Stimulated activated CD4-positive, alpha-beta T cell treated with anti-CD3 and anti-CD28 coated beads, Interleukin-1b, Interleukin-23, amount 100 ng/mL, for 1 hour (primary cell): ENCODE measurements at places on chromosomes 11 and 22.
A peak's percentile ranks its signal among the peaks of the same experiment; 100 is the strongest.

GRCh38 chr11:34586488-34587281, 34.2 kb upstream of the EHF start:
- DNase-seq = no peak

DNA sequence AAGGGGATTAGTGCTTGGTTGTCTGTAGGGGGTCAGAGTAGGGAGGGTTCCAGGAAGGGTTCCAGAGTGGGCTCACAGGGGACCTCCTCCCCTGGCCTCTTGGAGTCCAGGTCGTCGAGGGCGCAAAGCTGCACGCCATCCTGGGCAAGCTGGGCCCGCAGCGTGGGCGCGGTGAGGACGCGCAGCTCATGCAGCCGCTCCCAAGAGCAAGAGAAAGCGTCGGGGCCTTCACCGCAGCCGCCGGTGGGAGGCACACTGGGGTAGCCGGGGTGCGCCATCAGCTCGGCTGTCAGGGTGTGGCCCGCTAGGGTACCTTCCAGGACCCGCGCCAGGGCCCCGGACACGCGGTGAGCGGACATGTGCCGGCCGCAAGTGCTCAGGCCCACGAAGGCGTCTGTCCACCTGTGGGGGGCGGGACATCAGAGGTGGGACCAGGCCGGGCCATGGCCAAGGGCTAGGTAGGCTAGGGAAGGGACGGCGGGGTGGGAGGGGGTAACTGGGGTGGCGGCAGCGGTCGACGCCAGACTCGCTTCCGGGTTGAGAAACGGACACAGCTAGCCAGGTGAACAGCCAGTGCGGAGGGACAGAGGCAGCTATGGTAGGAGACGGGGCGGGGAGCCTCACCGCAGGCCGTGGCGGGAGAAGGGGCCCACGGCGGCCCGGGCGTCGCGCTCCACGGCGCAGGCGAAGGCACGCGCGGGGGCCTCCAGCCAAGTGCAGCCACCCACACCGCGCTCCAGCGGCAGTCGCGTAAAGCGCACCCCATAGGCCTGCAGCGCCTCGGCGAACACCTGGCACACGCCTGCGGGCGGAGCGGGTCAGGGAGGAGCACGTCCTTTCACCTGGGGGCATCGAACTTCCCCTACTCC, 1.2 kb downstream of the YDJC start:
- no peak for DNase-seq

DNA sequence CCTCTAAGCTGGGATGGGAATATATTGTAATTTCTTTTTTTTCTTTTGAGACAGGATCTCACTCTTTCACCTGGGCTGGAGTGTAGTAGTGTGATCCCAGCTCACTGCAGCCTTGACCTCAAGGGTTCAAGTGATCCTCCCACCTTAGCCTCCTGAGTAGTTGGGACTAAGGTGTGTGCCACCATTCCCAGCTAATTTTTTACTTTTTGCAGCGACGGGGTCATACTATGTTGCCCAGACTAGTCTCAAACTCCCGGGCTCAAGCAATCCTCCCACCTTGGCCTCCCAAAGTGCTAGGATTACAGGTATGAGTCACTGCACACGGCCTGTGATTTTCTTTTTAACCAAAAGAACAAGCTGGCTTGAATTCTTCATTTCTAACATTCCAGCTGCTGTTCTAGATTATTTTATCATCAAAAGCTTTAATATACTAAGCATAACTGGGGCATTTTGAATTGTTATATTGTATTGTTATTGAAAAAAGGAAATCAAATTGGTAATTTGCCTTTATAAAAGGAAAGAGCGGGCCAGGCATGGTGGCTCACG, 26.8 kb upstream of the PPP2R1B start:
- DNase-seq = no peak

DNA sequence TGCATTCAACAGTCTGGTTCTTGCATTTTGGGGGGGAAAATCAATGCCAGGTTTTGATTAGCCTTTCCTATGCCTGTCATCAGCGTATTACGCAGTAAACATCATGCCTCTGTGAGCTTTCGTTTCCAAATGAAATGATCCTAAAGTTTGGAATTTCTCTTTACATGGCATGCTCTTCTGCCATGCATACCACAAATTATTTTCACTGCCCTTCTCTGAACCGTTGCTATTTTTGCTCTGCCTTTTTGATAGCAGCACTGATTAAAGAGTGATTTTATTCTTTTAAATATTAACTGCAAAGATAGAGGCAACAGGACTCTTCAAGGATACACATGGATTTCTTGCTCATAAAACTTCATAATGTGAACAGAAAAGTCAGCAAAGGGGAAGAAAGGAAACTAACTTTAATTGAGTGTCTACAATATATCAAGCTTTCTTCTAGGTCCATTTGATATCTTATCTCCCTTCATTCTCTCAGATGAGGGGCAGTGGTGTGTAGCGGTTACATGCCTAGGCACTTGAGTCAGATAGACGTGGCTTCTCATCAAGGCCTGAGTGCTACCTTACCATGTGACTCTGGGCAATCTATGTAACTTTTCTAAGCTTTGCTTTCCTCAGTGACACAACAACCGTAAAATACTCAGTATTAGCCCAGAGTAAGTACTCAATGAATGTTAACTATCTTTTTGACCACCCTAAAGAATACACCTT, 25.0 kb upstream of the FZD4 start:
- no peak for DNase-seq

DNA sequence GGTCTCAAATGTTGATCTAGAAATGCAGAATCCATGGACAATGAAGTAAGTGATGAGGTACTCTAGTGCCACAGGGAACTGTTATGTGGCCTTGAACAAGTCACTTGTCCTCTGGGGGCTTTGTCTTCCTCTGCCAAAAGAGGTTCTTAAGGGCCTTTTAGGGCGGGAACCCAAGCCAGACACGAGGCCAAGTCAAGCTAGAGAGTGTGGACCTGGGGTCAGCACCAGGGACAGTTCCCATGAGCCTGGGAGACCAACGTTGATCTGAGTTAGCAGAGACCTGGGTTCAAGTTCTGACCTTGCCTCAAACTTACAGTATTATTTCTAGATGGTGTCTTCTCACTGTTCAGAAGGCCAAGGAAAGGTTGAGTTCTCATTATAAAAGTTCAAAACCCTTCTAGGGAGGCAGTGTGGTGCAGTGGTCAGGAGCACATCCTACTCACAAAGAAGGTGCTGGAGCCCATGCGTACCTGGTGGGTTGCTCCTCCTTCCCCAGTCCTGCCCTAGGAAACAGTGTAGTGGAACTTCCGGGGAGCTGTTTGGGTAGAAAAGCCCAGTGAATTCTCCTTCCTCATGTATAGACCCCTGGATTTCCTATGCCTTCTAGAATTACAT, 121.5 kb downstream of the CHST1 start:
- no peak for DNase-seq

GRCh38 chr11:45431046-45432018, 145.2 kb upstream of the SYT13 start:
- no peak for DNase-seq

GRCh38 chr11:131138731-131139130, 222.5 kb upstream of the SNX19 start:
- DNase-seq = no peak

GRCh38 chr11:124917115-124917637, 1.9 kb upstream of the HEPN1 start:
- no peak for DNase-seq

DNA sequence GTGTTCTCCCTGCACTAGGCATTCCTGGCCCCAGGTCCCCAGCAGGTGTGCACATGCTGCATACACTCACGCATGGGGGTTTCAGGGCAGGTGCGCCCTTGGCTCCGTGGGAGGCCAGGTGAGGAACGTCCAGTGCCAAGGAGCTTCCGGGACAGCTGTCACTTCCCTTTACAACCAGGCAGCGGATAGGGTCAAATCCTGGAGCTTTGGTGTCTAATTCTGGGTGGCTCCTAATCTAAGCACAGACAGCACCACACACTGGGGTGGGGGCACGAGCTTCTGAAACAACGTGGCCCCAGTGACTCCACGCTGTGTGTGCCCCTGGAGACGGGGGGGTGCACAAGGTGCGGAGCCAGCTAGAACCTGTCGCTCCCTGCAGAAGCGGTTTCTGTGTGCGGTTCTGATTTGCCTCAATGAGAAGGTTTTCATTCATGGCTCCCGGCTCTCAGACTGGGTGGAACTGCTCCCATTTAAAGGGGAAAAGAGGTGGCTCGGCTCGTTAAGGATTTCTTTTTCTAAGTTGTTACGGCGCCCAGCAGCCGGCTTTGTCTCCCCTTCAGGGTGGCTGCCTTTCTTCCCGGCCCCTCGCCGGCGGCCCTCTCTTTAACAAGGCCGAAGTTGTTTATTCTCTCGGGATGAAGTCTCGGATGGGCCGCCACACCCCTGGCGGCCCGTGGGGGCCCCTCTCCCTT, 5.0 kb downstream of the CCND1 start:
- no peak for DNase-seq

DNA sequence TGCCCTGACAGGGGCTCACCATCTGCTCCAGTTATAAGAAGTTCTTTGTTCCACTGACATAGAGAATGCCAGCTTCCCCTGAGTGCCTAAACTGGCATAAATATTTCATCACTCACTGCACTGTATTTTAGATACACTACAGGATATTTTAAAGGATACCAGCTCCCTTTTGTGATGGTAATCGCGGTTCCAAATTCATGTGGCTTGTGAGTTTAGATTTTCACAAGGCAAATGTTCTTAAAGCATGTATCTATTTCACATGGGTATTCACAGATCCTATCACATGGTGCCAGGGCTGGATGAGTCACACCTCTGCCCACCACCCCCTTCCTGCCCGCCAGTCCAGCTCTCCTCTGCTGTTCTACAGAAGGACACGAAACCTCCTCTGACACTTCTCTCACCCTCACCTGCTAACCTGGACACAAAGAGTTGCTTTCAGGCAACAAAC, 105.5 kb downstream of the KCNC1 start:
- DNase-seq = no peak

DNA sequence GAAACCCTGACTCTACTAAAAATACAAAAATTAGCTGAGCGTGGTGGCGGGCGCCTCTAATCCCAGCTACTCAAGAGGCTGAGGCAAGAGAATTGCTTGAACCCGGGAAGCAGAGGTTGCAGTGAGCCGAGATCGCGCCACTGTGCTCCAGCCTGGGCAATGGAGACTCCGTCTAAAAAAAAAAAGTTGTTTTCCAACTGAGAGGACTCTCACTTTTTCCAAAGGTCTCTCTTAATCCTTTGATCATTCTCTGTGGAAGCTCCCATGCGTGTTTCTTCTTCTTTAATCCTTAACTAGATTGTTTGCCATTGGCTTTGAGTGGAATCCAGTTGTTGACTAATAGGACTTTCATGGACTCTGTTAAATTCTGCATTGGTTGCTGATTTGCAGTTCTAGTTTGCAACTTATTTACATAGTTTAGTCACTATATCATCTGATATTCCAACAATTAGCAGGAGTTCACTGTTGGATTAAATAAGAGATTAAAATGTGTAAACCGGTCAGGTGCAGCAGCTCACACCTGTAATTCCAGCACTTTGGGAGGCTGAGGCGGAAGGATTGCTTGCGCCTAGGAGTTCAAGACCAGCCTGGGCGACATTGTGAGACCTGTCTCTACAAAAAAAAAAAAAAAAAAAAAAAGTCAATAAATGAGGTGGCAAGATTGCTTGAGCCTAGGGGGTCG, 79.7 kb downstream of the C22orf31 start:
- no peak for DNase-seq

- DNase-seq = no peak
These were observed 197.6 kb downstream of the TMEM135 start for GRCh38 chr11:87235366-87235765.

DNA sequence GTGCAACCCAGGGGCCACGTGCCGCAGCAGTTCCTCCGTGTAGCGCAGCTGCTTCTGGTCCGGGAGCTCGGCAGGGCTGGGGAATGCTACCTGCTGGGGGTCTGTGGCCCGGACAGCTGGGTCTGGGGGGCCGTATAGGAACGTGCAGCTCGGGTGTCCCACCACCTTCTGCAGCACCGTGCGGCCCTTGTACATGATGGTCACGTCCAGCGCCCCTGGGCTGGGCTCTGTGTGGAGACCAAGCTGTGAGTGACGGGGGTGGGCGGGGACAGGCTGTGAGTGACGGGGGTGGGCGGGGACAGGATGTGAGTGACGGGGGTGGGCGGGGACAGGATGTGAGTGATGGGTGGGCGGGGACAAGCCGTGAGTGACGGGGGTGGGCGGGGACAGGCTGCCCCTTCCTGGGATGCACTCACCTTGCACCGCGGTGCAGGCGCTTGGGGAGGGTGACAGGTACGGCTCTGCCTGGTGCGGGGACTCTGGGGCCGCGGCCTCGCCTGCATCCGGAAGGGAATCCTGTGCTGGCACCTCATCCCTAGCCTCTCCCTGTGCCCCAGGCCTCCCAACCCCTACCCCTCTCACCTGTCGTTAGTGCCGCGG, 2.3 kb downstream of the IRF7 start:
- peak; percentile 61 for DNase-seq

- DNase-seq = no peak
These were observed 12.7 kb downstream of the TOM1 start for GRCh38 chr22:35312198-35313059.

GRCh38 chr11:95849087-95849825, 59.0 kb downstream of the CEP57 start:
- DNase-seq = no peak

DNA sequence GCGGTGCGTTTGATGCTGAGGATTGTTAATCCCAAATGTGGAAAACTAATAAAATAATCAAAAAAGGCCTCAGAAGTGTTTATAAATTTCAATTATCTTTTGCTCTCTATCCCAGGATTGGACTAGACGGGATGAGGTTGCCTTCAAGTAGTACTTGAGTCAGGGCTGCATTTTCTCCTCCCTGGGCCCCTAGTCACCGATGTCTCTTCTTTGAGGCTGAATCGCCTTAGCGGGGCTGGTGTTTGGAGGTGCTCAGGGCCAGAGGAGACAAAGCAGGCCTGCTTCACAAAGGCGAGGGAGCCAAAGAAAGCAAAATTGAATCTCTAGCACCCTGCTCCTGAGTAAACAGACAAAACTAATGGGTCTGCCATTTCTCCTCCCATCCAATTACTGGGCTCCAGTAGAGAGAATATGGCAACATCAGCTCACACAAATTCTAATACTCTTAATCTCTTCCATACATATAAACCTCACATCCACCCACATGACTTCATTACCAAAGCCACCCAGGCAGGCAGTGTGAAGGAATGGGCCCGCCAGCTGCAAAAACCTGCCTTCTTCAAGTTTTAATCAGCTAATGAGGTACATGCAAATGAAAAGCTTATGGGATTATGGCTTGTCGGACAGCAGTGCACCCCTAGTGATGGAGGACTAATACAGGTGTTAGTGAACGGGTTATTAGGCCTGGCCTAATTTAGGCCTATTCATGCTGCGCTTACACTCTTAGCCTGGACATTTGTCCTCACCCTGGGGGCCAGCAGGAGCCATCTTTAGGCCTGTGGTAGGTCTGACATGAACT, 52.7 kb upstream of the HTATIP2 start:
- no peak for DNase-seq

DNA sequence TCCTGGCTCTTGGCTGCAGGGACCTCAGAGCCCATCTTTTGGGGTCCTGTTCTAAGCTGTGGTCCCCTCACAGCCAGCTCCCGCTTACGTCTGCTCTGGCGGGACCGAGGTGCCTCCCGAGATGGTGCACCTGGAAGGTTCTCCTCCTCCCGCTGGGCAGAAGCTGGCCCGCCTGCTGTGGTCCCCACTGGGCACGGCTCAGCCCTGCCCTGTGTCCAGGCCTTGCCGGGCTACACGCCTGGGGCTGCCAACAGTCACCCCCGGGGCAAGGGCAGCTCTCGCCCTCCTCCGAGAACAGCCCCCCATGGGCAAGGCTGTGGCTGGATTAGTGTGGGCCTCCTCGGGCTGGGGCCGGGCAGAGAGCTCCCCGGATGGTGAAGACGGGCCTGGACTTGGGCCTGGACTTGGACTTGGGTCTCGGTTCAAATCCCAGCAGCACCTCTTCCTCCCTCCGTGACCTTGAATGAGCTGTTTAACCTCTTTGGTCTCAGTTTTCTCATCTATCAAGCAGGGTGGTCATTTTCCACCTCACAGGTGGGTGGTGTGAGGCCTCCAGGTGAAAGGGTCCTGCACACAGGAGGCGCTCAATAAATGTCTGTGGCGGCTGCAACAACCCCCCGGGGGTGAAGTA, 998 bp downstream of the BAIAP2L2 start:
- no peak for DNase-seq
